ENCODE measurements at places on chromosomes 2 and 18.

GRCh38 chr2:180728928-180729559 is 251.4 kb upstream of the UBE2E3 start:
- DNase-seq, result no peak

DNA sequence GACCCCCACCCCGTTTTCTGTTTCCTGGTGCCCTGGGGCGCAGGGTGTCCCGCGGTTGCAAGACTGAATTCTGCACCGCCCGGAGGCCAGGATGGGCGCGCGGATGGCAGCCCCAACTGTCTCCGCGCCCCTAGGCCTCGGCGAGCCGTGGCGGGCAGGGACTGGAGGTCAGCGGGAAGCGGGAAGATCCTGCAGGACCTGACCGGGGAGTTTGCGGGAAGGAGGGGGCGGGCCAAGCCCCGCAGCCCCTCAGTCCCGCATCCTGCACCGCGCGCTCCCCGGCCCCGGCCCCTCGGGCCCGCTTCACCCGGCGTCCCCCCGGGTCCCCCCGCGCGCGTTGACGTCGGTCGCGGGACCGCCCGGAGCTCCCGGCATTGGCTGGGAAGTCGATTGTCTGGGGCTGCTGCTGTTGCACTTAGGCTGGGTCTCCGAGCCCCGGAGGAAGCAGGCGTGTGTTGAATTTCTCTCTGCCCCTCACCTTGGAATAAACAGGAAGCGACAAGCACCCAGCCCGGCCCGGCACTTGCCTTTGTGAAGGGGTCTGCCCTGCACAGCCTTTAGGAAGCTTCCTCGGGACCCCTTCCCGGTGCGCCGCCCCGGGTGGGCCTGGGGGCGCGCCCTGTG is at the start of gene LDLRAD4:
Gene LDLRAD4, plus strand, starts transcription at position 393 of the 624 bp plus-strand sequence.
- peak; percentile 49 for DNase-seq

- no peak for DNase-seq
These were observed 28.1 kb downstream of the ARHGAP25 start for GRCh38 chr2:68762665-68763064.

GRCh38 chr2:33213244-33213643 is 263.2 kb upstream of the RASGRP3 start:
- no peak for DNase-seq

DNA sequence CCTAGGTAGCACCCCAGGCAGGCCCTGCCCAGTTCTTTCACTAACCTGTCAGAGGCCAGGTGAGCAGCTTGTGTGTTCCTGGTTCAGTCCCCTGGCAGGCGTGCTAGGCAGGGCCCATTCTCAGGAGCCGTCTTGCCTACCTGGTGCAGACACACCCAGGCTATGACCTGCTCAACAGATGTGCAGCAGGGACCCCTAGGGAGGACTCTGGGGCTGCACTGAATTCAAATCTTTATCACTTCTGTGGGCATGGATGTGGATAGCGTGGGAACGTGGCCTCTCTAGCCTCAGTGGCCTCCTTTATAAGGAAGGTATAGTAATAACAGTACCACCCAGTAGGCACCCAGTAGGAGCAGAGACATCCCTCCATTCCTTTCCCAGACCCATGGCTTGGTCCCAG is 48.4 kb downstream of the PLEKHB2 start:
- DNase-seq, result no peak

GRCh38 chr2:101200676-101201075 is 49.5 kb upstream of the TBC1D8 start:
- DNase-seq, result peak; percentile 23

GRCh38 chr2:102420290-102420689 is 2.7 kb upstream of the IL18RAP start:
- DNase-seq, result peak; percentile 65

DNA sequence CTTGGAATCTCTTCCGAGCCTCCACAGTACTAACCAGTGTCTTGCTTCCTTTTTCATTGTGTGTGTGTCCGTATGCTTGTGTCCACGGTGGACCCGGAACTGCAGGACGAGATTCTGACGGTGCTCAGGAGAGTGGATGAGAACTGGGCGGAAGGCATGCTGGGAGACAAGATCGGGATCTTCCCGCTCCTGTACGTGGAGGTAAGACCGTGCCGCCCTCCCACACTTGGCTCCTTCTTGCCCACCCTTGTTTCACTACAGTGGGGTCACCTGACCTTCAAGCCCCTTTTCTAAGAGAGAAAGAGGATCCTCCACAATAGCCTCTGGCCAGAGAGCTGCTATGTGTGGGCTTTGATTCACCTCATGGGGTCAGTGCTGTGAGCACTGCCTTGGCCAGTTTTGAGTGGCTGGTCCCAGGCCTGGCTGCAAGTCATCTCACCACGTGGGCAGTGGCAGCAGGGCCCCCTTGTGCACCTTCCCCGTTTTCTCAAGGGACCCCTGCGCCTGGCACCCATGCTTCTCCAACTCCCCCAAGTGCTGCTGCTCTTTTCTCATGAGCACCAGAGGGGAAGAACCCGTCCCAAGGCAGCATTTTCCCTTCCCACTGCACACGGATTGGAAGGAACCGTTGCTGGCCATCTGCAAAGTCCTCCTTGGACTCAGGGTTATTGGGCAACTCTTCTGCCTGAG is 242.1 kb downstream of the SEPTIN10 start:
- no peak for DNase-seq

DNA sequence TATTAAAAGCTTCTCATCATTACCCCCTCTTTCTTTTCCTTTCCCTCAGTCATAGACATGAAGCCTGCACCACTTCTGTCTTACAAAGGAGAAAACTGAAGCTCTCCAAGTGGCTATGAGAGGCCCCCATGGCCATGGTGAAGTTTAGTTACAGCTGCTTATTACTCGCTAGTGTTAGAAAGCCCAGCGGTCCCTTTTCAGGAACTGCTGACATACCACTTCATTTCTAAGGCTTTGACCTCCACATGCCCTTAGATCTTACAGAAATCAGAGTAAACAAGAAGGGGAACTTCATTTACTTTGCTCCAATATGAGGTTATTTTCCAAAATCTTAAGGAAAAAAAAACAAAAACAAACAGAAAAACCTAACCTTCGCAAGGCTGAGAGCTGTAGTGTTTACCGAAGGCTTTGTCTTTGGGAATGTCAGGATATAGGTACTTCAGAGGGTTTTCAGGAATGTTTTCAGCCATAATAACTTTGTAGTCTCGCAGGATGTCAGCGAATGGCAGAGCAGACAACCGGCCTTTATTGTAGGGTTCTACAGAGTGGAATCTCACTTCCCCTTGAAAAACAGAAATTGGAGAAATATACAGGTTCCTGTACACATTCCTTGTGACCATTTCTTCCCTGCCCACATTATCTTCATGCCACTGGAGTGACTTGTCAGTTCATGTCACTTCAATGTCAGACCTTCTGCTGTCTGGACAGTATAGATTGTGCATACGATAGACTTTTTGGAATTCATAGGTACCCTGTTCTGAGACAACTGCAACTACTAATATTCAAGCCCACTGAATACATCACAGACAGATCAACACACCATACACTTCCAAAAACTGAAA is 18.8 kb upstream of the STAT1 start:
- no peak for DNase-seq

- DNase-seq, result no peak
These were observed 657 bp downstream of the ATP8B1 start for GRCh38 chr18:57802213-57803102.

DNA sequence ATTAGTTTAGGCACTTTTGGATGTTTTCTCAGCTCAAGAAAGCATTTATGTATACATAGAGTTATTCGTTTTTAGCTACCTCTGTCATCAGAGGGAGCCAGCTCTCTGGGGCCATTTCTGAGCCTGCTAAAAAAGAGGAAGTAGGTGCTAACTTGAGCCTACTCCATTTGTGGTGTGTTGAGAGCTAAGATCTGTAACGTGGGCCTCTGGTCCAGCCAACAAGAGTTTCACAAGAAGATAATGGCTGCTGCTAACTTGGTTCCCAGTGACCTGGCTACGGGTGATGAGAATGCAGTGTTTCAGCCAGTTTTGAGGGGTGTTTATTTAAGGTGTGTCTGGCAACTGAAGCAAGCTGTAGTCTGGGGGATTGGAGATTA is 182.5 kb downstream of the PRKCE start:
- peak; percentile 54 for DNase-seq

DNA sequence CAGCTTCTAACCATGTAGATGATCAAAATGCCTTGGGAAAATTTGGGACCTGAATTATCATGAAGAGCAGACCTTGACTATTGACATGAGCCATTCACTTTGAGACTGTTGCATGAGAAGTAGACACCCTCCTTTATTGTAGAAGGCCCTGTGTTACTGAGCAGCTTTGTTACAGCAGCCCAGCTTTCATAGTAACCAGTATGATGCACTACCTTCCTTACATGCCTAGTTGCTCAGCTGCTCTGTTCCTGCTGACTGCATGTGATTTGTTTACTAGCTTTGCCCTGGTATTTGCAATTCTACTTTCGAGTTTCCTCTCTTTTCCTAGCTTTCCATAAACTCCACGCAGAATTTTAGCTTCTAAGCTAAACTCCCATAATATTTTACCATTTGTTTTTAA is 11.2 kb upstream of the FN1 start:
- no peak for DNase-seq

DNA sequence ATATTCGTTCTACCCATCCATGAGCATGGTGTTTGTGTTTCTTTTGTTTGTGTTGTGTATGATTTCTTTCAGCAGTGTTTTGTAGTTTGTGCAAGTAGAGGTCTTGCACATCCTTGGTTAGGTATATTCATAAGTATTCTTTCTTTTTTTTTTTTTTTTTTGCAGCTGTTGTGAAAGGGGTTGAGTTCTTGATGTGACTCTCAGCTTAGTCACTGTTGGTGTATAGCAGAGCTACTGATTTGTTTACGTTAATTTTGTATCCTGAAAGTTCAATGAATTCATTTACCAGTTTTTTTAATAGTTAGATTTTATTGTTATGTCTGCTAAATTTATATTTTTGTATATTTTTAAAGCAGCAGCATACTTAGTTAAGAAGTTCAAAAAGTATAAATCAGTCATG is 834.4 kb upstream of the NRXN1 start:
- no peak for DNase-seq

DNA sequence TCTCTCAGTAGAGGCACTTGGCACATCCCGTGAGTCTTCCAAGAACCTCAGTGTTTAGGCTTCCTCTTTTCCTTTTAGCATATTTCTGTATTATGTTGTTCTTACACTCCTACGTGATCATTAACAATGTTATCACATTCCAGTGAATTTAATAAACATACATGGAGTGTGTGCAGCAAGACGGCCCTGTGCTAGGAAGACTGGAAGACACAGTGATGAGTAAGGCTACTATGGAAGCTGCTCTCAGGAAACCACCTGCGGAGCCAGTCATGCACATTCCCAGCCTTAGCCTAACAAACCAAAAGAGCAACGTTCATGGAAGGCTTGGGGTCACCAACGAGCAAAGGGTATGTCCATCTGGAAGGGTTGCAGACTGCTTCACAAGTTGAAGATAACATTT is 103.4 kb downstream of the ETAA1 start:
- DNase-seq, result no peak

DNA sequence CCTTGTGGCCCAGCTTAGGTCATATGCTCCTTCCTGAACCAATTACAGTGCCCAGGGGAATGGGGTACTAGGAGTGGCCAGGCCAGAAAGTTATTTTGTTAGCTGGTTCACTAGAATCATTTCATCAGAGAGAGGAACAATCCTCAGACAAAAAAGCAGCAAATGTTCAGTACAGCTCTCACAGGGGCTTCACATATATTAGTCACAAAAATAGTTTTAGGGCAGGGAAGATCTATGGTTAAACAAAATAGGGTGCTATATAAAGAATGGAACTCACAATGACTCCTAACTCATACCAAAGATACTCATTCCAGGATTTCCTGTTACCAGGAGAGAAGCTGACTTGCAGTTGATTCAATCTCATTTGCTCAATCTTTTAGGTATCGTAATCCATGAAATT is 71.0 kb downstream of the CWC22 start:
- DNase-seq, result no peak

- peak; percentile 55 for DNase-seq
These were observed 117.6 kb downstream of the FAM124B start for GRCh38 chr2:224284134-224284946.

- DNase-seq, result peak; percentile 88
These were observed 130.1 kb downstream of the NFATC1 start for GRCh38 chr18:79525556-79526467.

GRCh38 chr18:23890589-23890988 is 124.0 kb upstream of the TTC39C start:
- no peak for DNase-seq

DNA sequence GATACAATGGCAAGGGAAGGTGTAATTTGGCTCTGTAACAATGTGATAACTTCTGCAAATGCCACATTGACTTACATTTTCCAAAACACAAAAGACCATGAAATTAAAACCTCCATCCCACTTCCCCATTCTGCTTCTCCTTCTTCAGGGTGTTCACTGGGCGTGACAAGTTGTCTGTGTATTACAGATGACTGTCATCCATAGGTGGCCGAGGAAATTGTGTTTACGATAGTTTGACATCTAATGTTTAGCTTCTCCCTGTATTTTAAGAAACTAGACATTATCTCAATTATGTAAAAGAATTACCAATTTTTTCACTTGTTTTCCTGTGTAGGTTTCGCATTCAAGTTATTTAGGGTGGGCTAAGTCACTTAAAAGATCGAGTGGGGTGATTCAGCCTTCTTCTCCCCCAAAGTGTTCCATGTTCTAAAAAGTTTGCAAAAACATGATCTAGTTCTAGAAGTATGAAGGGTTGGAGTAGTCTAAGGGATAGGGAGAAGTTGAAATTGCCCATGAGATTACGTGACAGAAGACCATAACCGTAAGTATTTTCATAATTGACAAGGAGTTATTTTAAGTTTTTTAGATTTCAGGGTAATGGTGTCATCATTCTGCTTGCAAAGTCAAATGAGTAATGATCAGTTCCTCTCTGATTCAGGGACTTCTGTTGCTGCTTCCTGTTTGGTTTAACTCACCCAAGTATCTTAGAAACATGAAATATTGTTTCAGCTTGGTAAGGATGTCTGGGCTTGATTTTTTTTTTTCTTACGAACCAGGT is 25.2 kb upstream of the CYTIP start:
- DNase-seq, result peak; percentile 52

GRCh38 chr2:165766326-165766927 is 27.6 kb downstream of the GALNT3 start:
- DNase-seq, result no peak

DNA sequence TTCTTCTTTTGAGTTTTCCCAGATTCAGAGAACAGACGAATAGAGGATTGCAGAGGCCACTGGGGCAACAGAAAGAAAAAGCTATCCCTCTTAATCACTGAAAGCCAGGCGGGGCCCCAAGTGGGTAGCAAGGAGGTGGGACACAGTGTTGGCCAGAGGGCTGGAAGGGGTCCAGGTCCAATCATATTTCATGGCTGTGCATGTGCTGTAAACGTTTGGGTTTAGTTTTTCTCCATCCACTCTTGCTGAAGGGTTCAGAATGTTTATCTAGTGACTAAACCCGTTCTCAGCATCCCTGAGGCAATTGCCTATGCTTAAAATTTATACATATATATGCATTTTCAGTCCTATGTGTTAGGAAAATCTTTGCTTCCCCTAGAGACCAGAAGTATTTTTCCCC is 99.4 kb upstream of the EPHA4 start:
- no peak for DNase-seq

DNA sequence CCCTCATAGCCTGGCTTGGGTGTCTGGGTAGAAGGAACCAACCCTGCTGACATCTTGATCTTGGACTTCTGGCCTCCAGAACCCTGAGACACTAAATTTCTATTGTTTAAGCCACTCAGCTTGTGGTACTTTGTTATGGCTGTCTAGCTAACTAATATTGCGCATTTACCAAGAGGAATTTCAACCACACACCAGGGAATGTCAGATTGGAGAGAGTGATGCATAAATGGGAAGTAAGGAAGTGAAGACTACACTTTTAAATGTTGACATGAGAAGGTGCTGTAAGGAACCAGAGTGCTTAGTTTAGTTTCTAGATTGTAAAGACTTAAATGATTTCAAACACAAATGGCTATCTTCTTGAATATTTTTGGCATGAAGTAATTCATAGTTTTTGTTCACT is 98.9 kb upstream of the ITGB6 start:
- DNase-seq, result no peak

Data from hematopoietic multipotent progenitor cell treated with erythropoietin and hydrocortisone succinate and interleukin-3 and kit ligand, for 8 days (in vitro differentiated cells).